Cardiac septum (tissue), 1 donor: ENCODE measurements at places on chromosomes 1 and 21.

DNA sequence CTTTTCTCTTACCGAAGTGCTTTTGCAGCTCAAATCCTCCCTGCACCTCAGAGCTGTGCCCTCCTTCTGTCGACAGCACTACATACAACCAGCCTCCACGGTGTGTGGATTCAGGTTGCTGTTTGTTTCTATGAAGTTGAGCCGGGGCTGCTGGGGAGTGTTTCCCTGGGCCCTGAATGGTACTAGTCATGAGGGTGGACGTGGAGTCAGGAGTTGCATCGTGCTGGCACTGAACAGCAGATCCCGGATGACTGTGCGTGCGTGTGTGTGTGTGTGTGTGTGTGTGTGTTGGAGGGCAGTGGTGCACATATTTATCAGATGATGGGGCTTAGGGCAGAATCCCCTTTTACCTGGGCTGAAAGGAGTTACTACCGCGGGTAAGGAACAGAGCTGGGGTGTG lies 47.0 kb downstream of the ACTL8 start:
- DNase-seq = no peak

- DNase-seq = no peak
Observed at GRCh38 chr1:59013276-59013927, 229.6 kb upstream of the JUN start.

- DNase-seq = no peak
Observed at GRCh38 chr1:84971957-84972356, 25.0 kb downstream of the MCOLN2 start.

DNA sequence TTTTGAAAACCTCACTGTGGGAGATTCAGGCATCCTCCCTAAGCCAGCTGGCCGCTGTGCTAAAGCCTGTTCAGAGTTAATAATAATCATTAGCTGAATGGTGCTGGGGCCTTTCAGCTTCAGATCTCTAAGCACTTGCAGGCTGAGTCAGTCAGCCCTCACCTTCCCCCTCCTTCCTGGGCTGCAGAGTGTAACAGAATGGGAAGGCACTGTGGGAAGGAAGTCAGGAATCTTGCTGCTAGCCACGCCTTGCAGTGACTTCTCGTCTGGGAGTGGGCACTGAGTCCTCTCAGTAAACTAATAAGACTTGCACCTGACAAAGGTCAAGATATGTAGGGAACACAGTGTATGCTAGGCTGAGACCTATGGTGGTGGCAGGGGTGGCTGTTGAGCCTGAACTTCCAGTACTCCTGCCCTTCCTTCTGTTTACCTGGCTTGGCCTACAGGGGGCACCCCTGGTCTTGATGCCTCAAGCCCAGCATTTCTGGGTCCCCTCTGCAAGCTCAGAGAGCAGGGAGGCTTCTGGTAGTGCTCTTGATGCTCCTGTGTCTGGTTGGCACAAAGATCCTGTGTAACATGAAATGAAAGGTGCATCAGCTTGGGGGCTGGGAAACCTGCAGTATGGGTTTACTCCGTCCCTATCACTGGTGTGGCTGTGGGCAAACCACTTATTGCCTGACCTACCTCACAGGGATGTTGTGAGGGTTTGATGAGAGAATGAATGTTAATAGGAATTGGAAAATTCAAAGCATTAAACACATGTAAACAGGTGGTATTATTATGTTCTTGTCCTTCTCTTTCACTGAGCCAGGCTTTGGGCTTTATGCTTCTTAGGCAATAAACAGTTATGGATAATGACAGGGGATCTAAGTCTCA lies 6.0 kb downstream of the CYB561D1 start:
- DNase-seq = no peak

DNA sequence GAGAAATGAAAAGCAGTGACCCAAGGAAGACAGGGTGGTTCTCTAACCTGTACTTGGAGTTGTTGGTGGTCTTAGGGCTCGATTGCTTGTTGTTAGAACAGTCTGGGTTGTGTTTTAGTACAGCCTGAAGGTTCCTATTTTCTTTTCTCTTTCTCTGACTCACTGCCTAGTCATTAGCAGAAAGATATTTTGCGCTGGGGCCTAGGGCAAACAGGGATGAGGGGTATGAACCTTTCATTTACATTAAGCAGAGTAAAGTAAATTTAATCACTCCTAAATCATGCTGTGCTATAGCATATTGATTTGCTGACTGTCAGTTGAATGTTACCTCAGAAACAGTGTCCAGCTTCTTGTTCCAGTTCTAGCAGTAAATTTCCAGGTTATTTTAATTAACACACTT lies 197.2 kb downstream of the RWDD3 start:
- DNase-seq = no peak

DNA sequence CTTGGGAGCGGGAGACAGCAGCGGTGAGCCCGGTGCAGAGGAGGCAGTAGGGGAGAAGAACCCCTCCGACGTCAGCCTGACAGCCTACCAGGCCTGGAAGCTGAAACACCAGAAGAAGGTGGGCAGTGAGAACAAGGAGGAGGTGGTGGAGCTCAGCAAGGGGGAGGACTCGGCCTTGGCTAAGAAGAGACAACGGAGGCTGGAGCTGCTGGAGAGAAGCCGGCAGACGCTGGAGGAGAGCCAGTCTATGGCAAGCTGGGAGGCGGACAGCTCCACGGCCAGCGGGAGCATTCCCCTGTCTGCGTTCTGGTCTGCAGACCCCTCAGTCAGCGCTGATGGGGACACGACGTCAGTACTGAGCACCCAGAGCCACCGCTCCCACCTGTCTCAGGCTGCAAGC lies 32.9 kb downstream of the STYXL2 start:
- DNase-seq = no peak

DNA sequence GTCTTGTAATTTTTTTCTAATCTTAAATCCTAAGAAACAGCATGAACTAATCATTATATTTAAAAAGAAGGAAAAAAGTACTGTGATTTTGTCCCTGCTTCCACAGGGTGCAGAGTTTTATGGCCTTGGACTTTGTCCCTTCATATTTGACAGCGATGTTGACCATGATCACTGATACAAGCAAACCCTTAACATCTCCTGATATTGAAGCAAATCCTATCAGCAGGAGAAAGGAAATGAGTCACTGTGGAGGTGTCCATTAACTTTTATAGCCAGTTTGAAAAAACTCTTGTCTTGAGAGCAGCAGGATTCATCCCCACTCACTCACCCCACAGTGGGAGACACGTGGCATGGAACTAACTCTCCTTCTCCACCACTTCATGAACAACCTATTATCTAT lies 5.1 kb upstream of the REG4 start:
- no peak for DNase-seq

- no peak for DNase-seq
Observed at GRCh38 chr1:44637702-44638411, 36.4 kb downstream of the TMEM53 start.

DNA sequence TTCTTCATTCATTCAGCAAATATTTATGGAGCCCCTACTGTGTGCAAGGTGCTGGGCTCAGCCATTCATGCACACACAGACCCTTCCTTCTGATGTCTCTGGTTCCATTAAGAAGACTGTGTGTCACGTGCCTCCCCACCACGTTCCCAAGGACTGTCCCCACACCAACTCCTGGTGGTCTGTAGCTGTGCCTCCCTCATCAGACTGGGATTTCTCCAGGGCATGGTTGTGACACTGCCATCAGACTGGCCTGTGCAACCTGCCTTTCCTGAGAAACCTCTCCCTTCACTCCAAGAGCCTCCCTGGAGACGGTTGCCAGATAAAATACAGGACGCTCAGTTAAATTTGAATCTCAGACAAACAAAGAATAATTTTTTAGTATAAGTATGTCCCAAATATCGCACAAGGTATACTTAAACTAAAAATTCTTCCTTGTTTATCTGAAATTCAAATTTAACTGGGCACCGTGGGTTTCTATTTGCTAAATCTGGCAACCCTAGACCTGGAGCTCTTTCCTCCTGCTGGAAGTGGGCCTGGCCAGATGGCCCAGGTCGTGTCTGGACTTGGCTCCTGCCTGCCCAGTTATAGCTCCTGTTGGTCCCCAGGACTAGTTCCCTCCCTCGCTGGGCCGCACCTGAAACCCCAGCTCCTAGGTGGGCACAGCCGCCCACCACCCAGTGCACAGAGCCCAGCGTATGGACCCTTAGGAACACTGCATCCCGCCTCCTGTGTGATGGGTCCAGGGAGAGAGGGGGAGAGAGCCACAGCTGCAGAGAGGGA lies 76.9 kb downstream of the RAP1GAP start:
- DNase-seq = no peak

DNA sequence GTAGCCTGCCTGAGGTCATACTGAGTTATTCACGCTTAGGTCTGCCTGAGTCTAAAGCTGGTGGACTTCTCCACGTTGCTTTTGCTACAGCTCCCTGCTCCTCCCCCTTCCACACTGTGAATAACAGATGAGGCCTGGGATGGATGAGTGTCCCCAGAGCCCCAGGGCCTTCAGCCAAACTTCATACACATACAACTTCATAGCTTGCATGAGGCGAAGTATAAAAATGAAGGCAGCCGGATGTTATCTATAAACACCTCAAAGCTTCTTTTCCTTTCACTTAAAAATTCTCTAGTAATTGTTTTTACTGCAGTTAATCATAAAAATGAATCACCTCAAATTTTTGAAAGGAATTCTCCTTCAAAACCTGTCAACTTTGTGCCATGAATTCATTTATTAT lies 70.2 kb downstream of the DAB1 start:
- DNase-seq = no peak

DNA sequence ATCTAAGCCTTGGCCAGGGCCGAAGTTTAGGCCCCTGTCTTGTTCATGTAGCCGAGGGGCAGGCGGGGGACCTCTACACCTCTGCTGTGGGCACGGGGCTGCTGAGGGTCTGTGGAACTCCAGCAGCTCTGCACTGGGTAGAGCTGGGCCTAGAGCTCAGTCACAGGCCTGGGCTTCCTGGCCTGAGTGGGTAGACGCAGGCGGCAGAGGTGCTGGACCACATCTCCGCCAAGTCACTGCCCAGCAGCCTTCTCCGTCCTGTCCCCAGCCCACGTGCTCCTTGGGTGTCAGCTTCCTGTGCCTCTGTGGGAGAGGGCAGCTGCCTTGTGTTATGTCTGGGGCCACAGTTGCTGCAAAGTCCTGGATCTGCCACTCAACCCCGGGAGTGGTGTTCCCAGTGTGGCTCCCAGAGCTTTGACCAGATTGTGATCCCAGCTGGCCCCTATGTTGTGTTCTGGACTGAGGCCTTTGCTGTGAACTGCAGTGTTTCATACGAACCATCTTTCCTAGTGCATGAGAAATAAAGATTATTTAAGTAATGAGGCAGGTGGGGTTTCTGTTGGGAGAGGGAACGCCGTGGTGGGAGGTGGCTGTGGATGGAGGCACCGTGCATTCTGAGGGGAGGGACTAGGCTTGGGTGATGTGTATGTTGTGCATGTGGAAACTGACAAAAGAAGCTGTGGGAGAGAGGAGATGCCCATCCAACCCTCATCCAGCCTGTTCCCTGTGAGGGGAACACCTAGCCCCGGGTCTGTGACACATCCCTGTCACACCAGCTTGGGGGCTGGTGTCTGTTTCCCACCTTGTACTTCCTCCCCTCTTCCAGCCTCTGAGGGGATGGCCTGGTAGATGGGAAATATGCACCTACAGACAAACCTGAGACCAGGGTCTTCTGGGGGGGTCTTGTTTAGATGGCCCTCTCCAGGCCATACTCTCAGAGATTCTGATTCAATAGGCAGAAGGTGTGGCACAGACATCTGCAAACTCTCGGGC lies 12.2 kb downstream of the AMPD2 start:
- DNase-seq = no peak

GRCh38 chr1:38285807-38286530 lies 239.4 kb upstream of the POU3F1 start:
- DNase-seq = no peak

GRCh38 chr1:16903458-16903796 lies 7.6 kb downstream of the RNU1-2 start:
- no peak for DNase-seq

GRCh38 chr21:20167059-20167458 lies 831.1 kb upstream of the NCAM2 start:
- no peak for DNase-seq

DNA sequence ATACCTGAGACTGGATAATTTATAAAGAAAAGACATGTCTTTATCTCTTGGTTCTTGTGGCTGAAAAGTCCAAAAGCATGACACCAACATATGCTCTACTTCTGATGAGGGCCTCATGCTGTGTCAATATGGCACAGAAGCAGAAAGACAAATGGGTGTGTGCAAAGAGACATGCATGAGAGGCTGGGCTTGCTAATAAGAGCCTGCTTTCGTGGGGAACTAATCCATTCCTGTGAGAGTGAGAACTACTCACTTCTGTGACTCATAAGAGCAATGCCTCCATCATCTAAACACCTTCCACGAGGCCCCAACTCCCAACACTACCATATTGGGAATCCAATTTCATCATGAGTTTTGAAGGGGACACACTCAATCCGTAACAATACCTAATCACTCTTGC lies 340.0 kb upstream of the DUSP10 start:
- no peak for DNase-seq

DNA sequence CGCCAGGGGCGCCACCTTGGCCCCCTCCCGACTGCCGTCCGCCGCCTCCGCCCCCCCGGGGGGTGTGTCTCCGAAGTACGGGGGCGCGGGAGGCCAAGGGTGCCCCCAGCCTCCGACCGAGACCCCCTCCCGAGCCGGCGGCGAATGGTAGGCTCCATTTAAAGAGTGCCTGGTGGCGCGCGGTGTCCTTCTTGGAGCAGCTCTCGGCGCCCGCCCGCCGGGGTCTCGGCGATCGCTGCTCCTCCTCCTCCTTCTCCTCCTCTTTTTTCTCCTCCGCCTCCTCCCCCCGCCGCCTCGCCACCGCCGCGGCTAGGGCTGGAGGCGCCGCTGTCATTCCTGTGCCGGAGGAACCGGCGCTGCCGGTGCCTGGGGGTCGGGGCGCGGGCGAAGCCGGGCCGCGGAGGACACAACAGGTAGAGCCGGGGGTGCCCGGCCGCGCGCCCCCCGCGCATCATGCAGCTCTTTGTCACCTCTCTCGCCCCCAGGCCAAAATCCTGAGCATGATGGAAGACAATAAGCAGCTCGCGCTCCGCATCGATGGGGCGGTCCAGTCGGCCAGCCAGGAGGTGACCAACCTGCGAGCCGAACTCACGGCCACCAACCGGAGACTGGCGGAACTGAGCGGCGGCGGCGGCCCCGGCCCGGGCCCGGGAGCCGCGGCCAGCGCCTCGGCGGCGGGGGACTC lies at the start of gene KAZN:
TSS of gene KAZN (plus strand) at position 188 of the 685 bp plus-strand sequence.
- no peak for DNase-seq
